ENCODE measurements at places on chromosomes 7 and 10.

- no peak for DNase-seq
Measured at GRCh38 chr7:120691915-120692314, 166.0 kb downstream of the TSPAN12 start.

DNA sequence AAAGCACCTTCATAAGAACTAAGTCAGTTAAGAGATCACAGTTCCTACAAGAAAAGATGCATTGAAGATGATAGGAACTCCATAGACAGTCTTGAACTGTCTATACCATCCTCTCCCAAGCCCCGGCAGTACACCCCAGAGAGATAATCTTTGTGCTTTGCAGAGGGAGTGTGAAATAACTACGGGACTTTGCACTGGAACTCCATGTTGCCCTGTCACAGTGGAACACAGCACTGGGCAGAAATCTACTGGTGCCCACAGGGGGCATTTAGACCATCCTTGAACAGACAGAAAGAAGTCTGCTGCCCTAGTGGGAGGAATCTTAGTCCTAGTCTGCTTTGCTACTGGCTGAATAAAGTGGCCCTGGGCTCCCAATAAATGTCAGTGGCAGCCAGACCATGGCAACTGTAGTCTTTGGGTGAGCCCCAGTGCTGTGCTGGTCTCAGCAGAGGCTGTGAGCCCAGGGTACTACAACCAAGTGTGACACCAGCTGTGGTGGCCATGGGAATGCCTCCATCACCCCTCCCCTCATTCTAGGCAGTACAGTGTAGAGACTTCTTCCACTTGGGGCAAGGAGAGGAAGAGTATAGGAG lies 107.7 kb upstream of the TMEM168 start:
- DNase-seq = no peak

- no peak for DNase-seq
Measured at GRCh38 chr7:102063690-102064180, 222.9 kb upstream of the SH2B2 start.

- no peak for DNase-seq
Measured at GRCh38 chr10:105243381-105243780, 602.3 kb downstream of the SORCS3 start.

DNA sequence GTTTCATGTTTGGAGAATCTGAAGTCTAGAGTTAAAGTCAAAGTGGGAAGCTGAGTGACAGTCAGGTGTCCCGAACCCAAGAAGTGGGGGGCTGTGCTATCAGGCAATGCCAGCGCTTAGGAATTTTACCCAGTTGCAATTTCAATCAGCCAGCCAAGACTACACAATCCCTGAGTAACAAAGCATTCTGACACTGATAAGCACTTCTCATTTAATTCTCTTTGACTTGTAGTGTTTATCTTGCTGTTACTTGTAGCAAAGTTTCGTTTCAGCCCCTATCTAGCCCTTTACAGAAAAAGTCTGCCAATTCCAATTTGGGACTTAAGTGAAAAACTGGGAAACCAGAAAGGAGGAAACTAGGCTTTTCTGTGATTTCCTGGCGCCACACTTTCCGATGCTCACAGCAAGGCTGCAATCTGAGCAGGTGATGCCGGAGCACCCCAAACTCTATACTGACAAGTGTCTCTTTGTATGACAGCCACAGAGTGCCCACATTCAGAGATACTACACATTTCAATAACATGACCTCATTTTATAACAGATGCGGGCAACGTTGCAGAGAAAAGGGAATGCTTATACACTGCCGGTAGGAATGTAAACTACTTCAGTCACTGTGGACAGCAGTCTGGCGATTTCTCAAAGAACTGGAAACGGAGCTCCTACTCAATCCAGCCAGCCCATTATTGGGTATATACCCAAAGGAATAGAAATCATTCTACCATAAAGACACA lies 61.0 kb downstream of the ITIH5 start:
- DNase-seq = no peak

DNA sequence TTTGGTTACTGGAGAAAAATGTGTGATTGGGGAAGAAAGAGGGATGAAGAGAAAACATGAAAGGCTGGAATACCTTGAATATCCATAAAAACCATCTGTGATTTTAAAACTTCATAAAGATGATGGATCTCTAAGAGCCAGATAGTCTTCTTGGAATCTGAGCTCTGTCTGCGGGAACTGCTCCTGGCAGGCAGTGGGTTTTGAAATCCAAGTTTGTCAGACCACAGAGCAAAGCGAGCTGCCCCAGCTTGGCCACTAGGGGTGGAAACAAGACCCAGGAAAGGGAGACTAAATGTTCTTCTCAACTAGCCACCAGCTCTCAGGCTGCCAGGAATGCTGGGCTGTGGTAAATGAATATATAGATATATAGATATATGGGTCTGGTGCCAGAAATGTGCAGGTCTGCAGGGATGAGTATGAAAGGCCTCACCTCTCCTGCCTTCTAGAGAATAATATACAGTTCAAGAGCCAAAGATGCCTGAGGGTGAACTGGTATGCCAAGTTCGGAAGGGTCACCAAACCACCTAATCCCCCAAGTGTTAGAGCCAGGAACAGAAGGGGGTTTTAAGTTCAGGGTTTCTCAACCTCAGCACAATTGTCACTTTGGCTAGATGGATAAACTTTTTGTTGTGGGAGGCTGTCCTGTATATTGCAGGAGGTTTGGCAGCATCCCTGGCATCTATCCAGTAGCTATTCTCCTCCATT lies 208.8 kb downstream of the KCNMA1 start:
- no peak for DNase-seq

- no peak for DNase-seq
Measured at GRCh38 chr10:71292624-71293445, 26.2 kb upstream of the SLC29A3 start.

GRCh38 chr7:140587243-140587642 lies 53.4 kb downstream of the DENND2A start:
- no peak for DNase-seq

DNA sequence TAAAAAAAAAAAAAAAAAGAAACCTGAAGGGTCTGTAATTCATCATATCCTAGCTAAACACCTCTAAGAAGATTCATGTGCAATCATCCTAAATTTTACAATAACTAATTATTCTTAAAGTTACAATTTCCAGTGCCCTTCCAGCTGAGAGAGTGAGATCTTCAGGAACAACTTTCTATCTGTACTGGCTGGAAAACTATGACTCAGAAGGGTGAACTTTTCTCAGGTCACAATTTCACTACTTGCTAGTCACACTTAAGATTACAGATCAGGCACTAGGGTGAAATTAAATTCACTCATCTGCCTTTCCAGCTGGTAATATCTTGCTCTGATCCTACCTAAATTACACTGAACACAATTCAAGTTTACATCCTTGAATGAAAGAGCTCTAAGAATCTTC lies 158.8 kb downstream of the ANK3 start:
- DNase-seq = no peak

GRCh38 chr10:90960355-90960814 lies 39.5 kb upstream of the ANKRD1 start:
- no peak for DNase-seq

GRCh38 chr10:8504499-8504898 lies 450.0 kb downstream of the GATA3 start:
- DNase-seq = no peak

DNA sequence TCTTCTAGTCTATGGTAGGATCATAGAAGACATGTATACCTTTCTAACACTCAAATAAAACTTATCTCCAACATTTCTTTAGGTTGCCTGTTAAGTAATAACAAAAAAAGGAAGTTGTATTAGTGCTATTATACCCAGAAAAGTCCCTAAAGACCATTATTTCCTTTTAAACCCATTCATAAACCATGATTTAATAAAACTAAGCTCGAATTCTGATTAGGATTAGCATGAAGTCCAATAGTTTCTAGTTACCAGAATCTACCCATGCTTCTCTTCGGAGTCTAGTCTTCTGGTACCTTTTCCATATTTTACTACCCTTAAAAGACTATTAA lies 62.7 kb downstream of the USP6NL start:
- DNase-seq = no peak

DNA sequence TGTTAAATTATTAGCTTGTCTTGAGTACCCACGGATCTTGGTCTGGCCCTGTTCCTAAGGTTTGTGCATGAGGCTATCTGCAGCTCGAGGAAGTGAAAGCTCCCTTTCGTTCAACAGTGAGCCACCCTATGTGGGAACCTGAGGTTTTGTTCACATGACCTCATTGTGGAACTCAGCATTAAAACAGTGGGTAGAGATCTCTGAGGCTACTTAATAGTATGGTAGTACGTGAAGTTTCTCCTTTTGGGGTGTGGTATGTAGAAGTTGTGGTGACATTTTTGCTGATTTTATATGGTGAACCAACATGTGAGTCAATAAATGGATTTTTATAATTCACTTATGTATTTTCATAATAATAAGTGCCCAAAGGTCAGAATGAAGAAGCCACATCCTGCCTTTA lies 252.7 kb upstream of the FERD3L start:
- DNase-seq = no peak

DNA sequence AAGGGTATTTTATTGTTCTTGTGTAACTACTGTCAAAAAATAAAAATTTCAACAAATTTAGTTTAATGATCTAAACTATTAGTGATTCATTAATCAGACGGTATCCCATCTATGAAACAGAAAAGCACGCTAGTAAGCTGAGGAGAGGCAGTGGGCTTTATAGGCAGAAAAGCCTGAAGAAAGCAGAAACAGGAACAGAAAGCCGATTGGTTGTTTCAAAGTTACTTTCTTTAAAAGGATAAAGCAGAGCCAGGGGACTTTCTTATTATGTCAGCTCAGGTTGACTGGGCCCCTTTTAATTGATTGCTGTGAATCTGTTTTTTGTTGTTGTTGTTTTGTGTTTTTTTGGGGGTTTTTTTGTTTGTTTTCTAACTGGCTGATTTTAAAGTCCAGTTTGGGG lies 105.5 kb downstream of the TES start:
- no peak for DNase-seq

- DNase-seq = no peak
Measured at GRCh38 chr7:38411404-38411803, 138.0 kb upstream of the TARP start.

DNA sequence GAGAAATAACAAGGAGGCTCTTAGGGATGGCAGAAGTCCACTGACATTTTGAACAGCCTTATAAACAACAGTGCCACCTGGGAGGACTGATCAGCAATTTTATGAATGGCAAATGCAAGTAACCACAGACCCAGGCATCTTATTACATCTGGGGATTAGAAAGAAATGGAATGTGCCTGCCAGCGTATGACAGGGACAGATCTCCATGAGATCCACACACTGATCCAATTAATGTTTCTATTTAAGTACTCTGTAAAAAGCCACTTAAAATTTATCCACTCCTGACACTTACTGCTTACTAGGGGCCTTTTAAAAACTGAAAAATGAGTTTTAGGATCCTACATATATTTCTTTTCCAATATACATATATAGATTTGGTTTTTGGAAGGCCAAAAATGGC lies 28.6 kb downstream of the PARD3 start:
- DNase-seq = no peak

GRCh38 chr7:158016180-158017097 lies 571.2 kb downstream of the PTPRN2 start:
- DNase-seq = peak; percentile 48

DNA sequence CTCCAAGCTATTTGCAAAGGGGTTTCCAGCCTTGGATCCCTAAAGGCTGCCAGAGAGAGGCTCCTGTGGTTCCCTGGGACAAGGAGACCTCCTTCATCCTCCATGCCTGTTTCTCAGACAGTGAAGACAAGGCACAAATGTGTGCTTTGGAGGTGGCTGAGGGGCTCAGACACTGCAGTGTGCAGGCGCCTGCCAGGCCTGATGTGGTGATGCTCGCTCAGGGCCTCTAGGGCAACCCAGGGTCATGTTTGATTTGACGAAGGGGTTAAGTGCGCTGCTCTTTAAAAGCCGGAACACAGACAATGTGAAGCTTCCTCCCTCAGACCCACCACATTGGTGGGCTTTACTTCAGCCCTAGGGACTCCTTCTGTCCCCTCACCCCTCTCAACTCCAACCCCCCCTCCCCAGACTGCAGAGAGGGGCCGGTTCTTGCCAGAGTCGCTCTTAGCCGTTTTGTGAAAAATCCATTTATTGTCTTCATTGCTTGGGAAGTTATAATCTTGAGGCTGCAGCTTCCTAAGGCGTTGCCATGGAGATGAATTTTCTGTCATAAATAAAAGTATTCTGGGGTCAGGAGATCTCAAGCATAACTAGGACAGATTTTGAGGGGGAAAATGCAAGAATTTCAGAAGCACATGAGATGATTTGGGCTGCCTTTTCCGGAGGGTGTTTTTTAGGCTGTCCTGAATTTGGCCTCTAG lies 35.8 kb downstream of the PDGFA start:
- peak; percentile 20 for DNase-seq

- DNase-seq = no peak
Measured at GRCh38 chr10:44416021-44416771, 31.3 kb upstream of the CXCL12 start.

GRCh38 chr7:101507791-101508252 lies 121.3 kb downstream of the MYL10 start:
- peak; percentile 79 for DNase-seq

GRCh38 chr7:205115-206010 lies 13.0 kb downstream of the FAM20C start:
- DNase-seq = no peak

- DNase-seq = no peak
Measured at GRCh38 chr10:124517461-124517860, 55.8 kb downstream of the LHPP start.

DNA sequence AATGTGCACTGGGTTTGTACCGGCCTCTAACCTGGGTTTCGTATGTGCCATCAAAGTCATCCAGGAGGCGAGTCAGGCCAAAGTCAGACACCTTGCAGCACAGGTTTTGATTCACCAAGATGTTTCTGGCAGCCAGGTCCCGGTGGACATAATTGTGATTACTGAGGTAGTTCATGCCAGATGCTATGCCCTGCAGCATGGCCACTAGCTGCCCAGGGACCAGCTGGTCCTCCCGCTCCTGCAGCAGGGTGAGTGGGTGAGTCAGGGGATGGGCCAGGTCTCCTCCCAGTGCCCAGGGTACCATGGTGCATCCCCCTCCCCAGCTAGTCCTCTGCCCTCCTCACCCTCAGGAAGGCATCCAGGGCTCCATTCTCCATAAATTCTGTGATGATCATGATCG lies 13.6 kb downstream of the ZYX start:
- no peak for DNase-seq

- no peak for DNase-seq
Measured at GRCh38 chr10:29862923-29863614, 196.3 kb downstream of the JCAD start.

DNA sequence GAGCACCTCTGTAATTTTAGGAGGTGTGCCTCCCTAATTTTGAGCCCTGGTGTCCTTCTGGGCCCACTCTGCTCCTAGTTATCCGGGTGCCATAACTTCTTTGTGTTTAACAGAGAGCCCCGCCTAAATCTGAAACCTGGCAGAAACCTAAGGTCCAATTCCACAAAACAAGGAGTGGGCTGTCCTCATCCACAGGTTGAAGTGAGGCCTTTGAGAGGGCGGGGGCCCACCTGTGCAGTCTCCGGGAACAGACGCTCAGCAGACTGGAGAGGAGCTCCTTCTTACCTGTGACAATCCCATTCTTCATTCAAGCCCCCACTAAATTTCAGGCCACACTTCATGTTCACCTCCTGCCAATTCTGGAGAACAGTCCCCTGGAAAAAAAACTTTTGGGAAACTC lies 10.9 kb downstream of the TMEM72 start:
- DNase-seq = no peak

GRCh38 chr7:136230210-136230609 lies 253.1 kb upstream of the MTPN start:
- DNase-seq = no peak

Data from right kidney (tissue), 9 donors.